CD4-positive, alpha-beta T cell treated with Interleukin-1 beta for 1 hour (primary cell): ENCODE measurements at places on chromosomes 2 and 18.

DNA sequence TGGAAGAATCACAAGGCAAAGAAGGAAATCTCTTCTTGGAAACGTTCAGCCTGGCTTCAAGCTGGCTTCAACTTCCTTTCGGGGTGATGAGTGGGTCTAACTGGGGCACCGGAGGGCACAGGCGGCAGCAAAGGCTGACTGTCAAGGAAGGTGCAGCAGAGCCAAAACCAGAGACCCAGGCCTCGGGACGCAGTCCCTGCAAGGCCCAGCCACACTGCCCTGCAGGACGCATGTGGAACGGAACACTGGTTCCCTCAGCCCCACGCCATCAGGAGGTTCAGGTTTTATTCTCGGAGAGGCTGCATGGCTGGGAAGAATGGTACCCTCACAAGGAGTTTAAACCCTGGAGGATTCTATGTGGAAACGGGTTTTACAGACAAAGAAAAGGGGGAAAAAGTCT is 165.5 kb downstream of the HDAC4 start:
- no peak for DNase-seq

DNA sequence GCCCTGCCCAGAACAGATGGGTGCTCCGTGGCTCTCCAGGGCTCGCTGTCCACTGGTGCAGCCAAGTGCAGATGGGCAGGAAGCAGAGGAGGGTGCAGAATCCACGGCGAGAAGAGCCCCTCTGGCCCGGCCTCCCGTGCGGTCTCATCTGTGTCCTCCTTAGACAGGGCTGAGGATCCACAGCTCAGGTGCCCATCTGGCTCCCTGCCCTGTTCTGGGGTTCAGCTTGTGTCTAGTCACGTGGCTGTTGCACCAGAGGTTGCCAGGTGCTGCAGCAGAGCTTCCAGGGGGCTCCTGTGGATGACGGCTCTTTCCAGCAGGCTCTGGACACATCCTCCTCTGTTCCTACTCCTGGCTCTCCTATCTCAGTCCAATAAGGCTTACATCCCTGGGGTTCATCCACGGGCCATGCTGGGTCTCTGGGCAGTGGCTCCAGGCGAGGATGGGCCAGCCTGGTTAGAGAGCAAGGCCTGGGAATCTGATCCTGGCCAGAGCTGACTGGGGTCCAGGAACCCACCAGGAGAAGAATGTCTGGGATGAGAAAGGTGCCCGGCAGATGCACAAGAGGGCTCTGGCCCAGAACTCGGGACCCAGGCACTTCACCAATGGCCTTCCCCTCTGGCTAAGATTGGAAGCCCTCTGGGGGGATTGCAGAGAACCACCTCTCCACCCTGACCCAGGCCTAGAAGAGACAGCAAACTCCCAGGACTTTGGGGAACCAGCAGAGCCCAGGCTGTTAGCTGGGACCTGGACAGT is 116.3 kb upstream of the ID2 start:
- DNase-seq = no peak

GRCh38 chr2:136404176-136404575 is 286.2 kb upstream of the CXCR4 start:
- no peak for DNase-seq

DNA sequence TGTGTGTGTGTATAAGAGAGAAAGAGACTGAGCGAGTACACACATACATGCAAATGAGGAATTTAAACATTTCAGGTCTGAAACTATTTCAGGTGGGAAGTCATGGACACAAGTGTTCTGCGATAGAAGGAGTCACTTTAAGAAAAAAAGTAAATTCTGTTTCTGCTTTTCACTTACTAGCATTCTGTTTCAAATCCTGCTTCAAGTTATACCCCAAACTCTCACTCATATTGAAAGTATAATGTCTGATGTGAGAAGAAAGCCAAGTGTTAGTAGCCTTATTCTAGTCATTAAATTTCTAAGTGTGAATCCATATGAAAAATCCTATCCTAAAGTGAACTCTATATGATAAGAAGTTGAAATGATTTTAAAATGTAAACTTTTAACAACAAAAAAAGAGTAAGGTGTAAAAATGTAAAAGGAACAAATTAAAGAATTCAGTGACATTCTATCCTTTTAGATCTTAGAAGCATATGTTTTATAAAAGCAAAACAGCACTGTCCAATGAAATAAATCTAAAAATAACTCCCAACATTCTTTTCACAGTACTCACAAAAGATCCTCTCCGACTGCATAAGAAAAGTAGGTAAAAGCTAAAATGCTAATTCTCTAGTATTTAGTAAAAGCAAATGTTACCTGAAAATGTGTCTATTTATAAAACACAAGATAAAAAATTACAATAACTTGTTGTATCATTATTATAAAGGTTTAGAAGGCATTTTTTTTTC is 570.6 kb downstream of the ZEB2 start:
- no peak for DNase-seq

DNA sequence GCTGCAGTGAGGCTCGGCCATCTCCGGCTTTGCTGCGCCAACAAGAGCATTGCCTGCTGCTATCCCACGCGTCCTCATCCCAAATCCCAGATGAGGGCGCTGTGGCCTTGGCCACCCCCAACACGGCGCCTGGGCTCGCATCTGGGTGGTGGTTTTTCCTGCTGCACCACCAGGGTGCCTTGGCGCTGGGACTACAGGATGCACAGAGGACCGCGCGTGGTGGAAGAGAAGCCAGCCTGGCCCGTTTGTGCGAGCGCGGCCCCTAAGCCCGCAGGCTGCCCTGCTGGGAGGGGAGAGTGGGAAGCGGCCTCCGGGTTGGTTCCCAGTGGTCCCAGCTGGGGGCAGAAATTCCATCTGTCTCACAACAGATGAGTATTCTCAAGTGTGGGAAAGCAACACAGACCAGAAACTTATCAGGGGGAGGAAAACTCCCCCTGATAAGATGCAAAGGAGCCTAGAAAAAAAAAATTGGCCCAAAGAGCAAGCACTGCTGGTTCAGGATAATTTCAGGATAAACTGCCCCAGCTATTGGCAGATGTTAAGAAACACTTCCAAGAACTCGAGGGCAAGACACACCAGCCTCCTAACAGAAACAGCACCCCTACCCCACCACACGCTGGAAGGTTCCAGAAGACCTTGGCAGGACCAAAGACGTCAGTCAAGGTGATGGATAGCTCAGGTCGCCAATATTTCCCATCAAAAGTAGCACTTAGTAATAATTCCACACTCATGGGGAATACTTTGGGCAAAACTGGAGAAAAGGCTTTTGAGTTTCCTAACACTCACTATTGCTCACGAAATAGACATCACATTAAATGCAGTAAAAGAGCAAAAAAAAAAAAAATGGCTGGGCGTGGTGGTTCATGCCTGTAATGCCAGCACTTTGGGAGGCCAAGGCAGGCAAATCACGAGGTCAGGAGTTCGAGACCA is 152.1 kb downstream of the PXDN start:
- DNase-seq = no peak

DNA sequence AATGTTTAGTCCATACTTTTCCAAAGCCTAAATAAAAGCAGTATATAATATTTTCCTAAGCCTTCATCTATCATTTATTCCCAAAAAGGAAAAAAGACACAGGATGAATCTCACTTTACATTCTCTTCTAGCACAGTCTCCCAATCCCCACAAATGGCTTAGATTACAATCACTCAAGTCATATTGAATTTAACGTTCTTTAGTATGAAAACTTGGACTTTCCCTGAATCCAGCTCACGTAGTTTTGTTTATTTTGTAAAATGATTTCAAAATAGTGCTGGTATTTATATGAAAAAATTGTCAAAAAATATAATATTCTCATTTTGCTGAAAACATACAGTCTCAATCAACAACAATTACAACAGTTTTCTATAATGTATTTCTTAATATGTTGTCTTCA is 137.7 kb upstream of the CCDC150 start:
- DNase-seq = no peak

DNA sequence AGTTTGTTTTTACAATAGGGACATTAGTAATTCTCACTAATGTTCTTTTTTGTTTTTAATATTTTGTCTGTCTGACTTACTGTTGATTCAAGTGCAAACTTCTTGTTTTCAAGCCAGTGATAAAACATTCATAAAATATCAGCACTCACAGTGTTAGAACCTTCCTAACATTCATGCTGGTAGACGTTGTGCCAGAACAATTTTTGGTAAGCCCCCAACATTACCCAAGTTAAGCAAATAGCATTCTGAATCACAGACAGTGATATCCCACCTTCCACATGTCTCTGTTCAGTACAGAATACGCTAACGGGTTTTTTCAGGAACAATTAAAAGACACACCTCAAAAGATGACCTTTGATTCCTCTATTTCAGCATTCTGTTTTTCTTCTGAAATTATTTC is 390.3 kb downstream of the ARHGAP15 start:
- no peak for DNase-seq

DNA sequence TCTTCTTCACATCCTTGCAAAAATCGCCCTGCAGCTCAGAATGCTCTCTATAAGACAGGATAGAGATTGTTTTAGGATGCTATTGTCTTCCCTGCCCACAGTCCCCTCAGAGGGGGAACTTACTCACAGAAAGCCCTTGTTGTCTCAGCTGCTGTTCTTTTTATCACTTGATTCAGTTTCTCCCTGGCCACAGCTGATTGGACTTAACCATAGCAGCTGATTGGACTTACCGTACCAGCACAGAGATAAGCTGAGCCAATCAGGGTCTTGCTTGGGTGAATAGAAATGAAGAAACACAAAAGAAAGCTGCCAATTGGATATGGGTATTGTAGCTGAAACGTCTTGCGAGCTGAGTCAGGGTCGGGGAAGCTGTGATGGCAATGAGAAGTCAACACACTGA is 194.2 kb upstream of the MEX3C start:
- no peak for DNase-seq

GRCh38 chr2:157036726-157037125 is 220.8 kb upstream of the GALNT5 start:
- DNase-seq = no peak

- no peak for DNase-seq
Observed at GRCh38 chr2:169291517-169291916, 70.8 kb downstream of the LRP2 start.

DNA sequence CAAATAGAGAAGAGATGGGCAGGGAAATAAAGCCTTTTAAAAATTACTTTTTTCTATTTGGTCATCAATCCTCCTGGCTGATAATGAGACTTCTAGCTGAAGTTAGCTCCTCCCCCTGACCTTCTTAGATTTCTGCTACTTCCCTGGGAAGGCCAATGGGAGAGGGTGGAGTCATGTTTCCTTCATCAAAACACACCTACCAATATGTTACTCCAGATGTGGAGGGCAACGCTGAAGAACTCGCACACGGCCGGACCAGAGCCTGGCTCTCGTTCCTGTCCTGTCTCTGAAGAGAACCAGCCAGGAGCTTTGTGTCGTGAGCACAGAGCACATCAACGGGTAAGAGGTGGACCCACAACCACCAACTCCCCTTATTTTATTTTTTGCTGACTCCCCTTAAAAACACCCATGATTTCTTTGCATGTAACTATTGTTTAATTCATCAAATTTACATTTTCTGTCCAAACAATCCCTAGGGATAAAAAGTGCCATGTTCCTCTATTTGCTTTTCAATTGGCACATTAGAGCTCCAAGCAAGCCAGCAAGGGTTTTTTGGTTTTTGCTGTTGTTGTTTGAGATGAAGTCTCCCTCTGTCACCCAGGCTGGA is 94.9 kb downstream of the ADD2 start:
- DNase-seq = no peak

GRCh38 chr2:163324677-163325076 is 411.1 kb downstream of the FIGN start:
- no peak for DNase-seq

DNA sequence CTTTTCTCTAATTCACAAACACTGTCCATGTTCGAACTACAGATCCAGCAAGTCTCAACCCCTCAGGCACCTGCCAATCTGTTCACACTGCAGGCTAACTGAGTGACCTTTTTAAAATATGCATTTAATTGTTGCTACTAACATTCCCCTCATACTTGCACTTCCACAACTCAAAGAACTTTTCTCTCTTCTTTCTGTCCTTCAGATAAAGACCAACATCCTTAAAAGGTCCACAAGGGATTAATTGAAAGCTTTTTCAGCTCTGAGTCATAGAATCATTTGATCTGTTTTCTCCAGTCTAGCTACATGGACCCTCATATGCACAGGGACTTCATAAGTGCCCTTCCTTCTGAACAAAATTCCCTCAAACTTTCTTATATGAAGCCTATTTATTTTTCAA is 1321.2 kb downstream of the DPP10 start:
- DNase-seq = no peak

DNA sequence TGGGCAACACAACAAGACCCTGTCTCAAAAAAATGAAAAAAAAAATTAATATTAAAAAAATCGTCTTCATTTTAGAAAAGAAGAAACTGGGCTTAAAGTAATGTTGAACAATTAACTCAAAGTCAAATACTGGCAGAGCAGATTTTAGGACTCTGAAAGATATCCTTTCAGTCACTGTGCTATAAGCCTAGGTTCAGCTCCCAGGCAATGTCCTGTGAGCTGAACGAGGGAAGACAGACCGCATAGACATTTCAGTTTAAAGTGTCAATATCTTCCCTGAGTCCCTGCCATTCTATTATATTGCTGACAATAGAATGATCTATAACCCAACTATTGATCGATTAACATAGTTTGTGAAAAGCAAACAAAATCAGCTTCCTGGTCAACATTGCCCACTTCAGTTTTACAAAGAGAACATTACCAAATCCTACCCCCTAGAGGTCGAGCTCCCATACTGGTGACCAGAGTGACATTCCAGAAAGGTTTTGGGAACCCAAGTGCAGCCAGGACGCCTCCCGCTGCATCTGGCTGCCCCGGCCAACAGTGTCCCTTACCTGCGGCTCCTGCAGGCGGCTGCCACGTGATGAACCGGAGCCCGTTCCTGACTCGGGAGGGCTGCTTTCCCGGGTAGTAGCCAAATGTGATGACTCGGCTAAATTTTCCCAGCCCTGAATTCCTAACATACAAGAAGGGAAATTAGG is 639 bp downstream of the MRO start:
- DNase-seq = no peak

DNA sequence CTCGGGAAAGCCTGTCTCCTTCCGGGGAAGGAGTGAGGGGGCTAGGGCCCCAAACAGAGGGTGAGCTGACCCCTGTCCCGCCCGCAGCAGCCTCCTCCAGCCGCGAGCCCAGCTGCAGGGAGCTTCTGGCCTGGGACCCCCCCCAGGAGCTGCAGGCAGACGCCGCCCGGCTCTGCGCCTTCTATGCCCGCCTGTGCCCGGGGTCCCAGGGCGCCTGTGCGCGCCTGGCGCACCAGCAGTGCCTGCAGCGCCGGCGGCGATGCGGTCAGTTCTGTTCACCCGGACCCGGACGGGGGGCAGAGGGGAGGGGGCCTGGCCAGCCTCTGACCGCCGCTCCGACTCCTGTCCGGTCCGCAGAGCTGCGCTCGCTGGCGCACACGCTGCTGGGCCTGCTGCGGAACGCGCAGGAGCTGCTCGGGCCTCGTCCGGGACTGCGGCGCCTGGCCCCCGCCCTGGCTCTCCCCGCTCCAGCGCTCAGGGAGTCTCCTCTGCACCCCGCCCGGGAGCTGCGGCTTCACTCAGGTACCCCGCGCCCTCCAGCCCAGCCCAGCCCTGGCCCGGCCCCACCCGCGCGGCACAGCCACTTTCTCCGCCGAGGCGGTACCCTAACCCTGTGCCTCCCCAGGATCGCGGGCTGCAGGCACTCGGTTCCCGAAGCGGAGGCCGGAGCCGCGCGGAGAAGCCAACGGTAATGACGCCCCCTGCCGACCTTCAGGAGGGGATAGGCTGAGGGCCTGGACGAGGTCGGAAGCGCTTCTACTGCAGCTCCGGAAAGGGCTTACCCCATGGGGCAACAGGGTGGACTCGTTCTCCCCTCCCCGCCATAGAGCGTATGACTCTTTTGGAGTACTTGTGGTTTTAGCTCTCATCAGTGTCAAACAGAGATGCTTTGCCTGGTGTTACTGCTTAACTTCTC is 2.0 kb upstream of the CHRND start:
- no peak for DNase-seq
